ENCODE measurements at places on chromosomes 7 and 10.

- no peak for DNase-seq
Observed at GRCh38 chr10:82267960-82268359, 393.0 kb downstream of the NRG3 start.

- no peak for DNase-seq
Observed at GRCh38 chr7:92192326-92192725, 13.4 kb upstream of the LRRD1 start.

DNA sequence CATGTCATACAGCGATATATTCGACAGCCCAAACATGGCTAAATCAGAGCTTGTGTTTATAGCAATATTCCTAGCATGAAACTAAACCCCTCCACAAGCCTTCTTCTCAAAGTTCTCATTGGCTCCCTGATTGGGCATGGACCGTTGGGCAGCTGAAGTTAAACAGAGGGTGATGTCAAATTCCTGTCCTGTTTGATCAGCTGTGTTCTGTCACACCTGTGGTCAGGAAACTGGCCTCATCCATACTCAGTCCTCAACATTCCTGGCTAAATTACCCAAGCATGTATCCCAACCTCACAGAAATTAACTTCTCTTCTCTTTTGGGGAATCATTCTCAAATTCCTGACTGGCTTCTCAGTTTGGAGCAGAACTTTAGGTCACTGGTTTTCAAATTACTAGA lies 107.9 kb downstream of the ODAD2 start:
- DNase-seq = no peak

- DNase-seq = no peak
Observed at GRCh38 chr10:43930777-43931176, 282.1 kb upstream of the ZNF32 start.

DNA sequence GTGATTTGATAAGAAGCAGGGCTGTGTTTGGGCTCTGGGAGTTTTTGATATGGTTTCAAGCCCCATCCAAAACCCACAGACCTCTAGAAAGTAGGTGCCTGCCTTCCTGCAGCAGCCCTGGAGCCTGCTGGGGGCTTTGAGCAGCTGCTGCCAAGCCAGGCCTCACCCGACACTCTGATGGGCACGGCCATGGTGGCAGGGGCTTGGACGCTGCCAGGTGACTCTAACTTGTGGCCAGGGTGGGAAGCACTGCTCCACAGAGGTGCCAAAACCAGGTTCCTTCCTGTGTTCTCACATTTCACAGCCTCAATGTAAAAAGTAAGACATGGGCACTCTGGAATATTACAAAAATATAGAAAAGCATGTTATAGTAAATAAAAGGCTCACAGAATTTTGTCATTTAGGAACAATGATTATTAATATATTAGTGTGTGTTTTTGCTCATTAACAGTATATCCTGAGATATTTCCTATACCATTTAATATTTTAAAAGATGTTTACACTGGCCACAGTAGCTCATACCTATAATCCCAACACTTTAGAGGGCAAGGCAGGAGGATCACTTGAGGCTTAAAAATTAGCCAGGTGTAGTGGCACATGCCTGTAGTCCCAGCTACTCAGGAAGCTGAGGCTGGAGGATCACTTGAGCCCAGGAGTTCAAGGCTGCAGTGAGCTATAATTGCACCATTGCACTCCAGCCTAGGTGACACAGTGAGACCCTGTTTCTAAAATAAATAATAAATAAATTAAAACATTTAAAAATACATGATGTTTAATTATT lies 95.1 kb downstream of the EGFR start:
- no peak for DNase-seq

DNA sequence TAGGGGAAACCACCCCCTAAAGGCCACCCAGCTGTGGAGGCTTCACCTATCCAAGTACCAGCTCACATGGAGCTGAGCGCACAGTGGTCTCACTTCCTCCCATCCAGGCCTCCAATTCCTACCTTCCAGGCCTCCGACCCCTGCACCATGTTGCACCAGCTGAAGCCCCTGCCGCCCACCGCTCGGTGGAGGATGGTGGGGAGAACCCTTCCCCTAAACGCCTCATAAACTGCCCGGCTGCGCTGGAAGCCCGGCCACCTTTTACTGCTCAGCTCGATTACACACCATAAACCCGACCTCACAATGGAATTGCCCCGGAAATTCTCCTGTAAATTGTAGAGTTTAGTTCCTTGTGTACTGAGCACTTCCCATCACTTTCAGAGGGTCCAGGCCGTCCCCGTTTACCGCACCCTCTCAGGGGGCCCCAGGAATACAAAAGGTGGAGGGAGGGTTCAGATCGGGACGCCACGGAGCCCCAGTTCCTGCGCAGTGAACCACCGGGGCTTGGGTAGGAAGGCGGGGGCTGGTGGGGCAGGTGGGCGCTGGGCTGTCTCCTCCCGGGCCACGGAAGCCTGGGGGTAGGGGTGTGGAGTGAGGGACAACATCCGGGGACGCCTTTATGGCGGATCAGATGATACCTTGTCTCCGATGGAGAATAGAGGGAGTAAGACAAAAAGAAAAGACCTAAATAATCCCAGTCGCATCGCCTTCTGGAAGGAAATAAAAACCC lies 1.4 kb upstream of the HOXA7 start:
- no peak for DNase-seq

- DNase-seq = no peak
Observed at GRCh38 chr7:90239050-90239449, 5.9 kb upstream of the CFAP69 start.
